Dorsolateral prefrontal cortex (tissue), 122 donors: ENCODE measurements at places on chromosomes 16 and 17. TPM values are rescaled to one million over a fixed set of nuclear protein-coding genes. Genes with fewer than 3 reads are reported as not detected.
A peak's percentile ranks its signal among the peaks of the same experiment; 100 is the strongest.

GRCh38 chr16:75416904-75417565 is 16.3 kb downstream of the CFDP1 start:
- no peak for DNase-seq

GRCh38 chr16:75333721-75334163 is 82.3 kb upstream of the BCAR1 start:
- no peak for DNase-seq

DNA sequence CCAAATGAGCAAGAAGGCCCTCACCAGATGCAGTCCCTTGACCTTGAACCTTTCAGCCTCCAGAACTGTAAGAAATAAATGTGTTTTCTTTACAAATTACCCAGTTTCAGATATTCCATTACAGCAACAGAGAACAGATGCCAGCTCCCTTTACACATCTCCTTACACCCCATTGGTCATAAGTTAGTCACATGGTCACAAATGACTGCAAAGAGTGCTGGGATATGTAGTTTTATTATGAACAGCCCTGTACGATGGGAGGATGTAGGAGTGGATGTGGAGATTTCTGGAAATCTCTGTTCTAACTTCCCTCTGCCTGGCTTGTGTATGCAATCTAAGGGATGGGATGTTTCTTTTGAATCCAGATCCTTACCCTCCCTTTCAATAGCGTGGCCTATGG is 13.3 kb upstream of the RPL38 start:
- DNase-seq: no peak

The MMP25 gene
- 0.90 TPM for total RNA-seq

DNA sequence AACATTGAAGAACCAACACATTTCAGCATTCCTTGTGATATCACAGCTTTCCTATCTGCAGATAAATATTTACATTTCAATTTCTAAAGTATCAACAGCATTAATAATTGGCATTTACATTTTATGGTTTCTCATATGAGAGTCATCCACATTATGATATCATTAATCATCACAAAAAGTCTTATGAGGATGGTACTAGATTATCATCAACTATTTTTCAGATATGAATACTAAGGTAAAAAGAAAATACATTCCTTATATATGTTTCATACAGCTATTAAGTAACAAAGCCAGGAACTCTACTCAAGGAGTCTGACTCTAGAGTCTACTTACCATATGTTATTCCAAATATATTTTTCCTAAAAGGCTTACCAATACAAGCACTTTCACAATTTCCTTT is 40.7 kb downstream of the ABCA5 start:
- no peak for DNase-seq

GRCh38 chr17:73064084-73064938 is 28.2 kb downstream of the SLC39A11 start:
- peak; percentile 49 for DNase-seq

The TMC6 gene
- 58.7 TPM for total RNA-seq

DNA sequence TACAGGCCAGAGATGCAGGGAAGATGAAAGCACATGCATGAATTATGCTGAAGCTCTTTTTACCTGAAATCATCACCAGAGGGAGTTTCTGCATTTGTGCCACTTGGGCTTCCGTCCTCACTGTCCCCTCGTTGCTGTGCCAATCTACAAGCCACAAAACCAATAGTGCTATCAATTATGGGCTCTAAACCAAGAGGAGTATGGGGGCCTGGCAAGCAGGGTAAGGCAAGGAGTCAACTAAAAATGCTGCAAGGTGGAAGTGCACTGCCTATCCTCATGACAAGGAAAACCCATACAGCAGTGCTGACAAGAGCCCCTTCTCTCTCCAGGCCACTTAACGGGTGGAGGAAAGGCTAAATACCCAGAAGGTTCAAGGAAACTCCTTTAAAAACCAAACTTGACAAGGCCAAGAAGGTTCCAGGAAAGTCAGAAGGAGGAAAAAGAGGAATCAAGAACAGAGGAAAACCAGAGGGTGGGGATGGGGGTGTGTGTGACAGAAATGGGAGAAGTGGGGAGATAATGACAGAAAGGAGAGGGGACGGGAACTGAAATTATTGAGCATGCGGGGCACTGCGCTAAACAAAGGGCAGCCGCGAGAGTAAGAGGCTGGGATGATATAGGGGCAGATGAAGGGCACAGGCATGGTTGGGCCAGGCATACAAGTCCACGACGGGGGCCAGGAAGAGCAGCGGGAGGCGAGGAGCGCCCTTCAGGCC is 674 bp downstream of the C17orf75 start:
- no peak for DNase-seq

The KRTAP2-1 gene
- not detected for total RNA-seq

GRCh38 chr16:56316545-56316944 is 108.8 kb downstream of the AMFR start:
- no peak for DNase-seq

DNA sequence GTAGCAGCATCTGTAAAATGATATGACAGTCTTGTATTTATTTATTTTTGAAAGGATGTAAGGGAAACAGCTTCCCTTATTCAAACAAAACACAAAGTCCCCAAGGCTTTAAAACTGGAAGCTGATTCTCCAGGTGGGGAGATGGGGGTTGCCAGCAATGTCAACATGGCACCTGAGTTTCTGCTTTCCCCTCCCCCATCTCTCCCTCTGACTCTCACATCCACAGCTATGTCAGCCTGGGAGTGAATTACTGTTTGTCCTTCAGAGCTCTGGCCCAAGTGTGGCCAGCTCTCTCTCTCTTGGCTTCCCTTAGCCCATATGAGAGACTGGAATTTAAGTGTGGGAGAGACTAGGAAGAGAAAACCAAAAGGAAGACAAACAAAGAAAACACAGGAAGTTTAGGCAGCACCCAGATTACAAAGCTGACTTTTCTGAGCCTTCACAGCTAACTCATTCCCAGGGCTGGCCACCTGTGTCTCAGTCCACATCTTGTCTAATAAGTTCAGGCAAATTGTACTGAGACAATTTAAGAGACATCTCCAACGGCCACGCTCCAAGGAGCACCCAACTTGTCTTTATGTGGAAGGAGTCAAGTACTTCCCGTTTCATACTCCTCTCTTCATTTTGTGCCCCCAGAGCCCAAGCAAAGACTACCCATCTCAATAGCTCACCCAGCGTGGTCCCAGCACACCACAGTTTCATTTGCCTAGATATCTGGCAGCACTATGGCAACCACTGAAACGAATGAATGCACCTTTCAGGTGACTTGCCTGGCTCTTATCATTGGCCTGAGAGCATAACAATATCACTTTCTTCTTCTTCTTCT is 69.2 kb downstream of the SOX9 start:
- DNase-seq: no peak

The KRT32 gene
- total RNA-seq: not detected

- DNase-seq: peak; percentile 90
Observed at GRCh38 chr16:23149267-23149992, at the start of gene USP31. Gene USP31 (minus strand): TSS chr16:23149452. CDS start chr16:23149270, 182 bp downstream.

The C16orf46 gene
- 8.6 TPM for total RNA-seq

The HSD17B1 gene
- 9.1 TPM for total RNA-seq

DNA sequence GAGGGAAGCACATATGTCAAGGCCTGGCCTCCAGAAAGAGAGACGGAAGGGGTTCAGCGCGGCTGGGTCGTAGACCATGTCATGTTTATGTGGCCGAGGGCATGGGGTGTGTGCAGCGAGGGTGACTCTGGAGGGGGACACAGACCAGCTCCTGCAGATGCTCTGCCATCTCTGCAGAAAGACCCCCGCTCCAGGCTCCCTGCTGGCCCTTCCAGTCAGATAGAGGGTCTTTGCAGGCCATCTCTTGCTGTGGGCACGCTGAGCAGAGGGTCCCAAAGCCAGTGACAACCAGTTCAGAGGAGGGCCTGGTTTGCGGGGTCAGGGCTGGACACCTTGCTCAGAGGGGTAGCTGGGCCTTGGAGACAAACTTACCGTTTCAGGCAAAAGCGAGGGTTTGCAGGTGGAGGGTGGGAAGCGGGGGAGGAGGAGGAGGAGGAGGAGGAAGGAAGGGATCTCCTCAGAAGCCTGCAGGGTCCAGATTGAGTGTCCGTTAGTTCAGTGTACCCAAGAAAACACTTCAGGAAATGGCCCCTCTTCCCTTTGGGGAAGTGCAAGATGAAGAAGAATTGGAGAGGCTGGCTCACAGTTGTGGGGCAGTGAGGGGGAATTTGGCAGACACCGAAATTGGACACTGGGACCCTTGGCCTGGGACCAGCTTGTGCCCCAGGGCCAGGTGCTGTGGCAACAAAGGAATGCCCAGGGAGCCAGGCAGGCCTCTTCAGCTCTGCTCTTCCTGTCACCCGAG is 102.8 kb downstream of the CMIP start:
- DNase-seq: no peak

GRCh38 chr17:40564883-40565768 is at the start of gene CCR7:
Gene CCR7 (minus strand): TSS chr17:40565472. CDS start chr17:40565409, 63 bp downstream.
- DNase-seq: no peak

The NOS2 gene
- total RNA-seq: 4.6 TPM

The RHBDL1 gene
- 30.5 TPM for total RNA-seq

DNA sequence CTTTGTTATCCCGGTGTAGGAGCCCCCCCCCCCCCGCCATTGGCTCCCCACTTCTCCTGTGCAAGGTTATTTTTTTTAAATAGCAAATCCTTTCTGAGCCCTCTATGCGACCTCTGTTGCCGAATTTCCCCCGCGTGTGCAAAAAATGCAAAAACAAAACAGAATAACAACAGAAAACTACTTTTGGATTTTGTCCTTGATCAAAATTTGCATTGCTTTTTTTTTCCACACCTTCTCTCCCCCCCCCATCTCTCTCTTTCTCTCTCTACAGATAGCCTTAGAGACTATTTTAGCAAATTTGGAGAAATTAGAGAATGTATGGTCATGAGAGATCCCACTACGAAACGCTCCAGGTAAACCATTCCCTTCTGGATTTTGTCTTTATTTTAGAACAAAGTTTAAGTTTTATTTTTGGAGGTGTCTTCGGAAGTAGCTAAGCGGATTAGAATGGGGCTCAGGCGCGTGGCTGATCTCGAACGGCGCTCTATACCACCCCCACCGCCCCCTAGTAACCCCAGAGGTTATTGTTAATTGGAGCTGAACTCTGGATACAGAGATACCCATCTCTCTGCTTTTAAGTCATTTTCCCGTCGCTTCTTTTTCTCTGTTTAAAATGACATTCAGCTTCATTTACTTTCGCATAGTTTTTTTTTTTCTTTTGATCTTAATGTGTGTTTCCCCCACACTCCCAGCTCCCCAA is 1.0 kb downstream of the MSI2 start:
- no peak for DNase-seq

DNA sequence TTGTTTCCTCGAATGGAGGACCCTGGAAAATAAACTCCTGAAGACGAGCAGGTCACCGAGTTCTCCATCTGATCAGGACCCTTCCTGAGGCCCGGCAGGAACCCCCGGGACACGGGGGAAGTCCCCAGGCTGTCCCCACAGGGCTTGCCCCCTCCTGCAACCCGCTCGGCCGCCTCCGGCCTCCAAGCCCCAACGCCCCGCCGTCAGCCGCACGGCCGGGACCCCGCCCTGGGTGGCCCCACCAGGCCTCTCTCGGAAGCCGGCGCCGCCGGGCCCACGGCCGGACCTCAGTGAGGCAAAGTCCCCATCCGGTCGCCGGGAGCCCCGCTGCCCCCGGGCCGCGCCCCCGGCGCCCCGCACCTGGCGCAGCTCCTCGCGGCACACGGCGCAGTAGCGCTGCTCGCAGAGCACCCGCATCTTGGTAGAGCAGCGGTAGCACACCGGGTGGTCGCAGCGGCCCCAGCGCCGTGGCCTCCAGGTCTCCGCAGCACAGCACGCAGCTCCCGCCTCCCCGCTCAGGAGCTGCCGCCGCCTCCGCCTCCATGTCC is 383 bp downstream of the ZNF598 start:
- DNase-seq: no peak

DNA sequence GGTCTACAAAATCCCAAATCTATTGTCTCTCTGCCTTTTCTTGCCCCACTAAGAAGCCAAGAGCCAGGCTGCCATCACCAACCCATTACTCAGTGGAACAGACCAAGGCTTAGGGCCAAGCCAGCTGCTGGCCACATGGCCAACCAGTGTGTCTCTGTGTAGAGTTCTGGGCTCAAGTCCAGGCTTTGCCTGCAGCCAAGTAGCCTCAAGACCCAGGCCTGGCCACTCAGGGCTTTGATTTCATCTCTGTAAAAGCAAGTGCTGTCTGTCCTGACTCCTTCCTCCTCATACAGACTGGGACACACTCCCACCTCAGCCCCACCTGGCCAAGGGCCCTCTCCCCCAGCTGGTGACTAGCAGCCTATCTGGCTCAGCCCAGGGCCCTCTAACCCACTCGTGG is 14.6 kb downstream of the SREBF1 start:
- peak; percentile 49 for DNase-seq

The RNF112 gene
- 48.1 TPM for total RNA-seq

GRCh38 chr17:80862978-80863377 is 128.7 kb upstream of the CHMP6 start:
- DNase-seq: no peak

GRCh38 chr16:75073545-75074303 is 42.9 kb downstream of the LDHD start:
- DNase-seq: no peak

The LGALS9B gene
- not detected for total RNA-seq

The CCL2 gene
- 0.95 TPM for total RNA-seq

- peak; percentile 52 for DNase-seq
Observed at GRCh38 chr16:71610936-71611871, 14.8 kb upstream of the MARVELD3 start.

The PRAC2 gene
- total RNA-seq: not detected

GRCh38 chr17:6054372-6054771 is 15.8 kb upstream of the WSCD1 start:
- no peak for DNase-seq

DNA sequence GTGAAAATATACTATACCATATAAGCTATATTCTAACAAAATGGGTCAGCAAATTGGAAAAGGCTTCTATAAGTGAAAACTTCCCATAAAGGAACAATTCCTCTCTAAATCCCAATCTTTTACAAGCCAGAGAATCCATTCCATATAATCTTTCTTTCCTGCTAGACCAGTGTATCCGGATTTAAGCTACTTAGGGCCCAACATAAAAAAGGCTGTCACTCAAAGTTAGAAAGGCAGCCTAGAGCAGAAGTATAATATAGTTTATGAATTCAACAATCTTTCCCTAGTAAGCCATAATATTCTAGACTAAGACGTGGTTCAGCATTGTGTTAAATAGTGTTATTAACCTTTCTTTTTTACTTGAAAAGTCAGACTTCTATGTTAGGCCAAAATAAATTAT is 93.0 kb downstream of the SKAP1 start:
- no peak for DNase-seq

The DNAI2 gene
- not detected for total RNA-seq
